ENCODE measurements at places on chromosomes 3 and 15. TPM values are rescaled to one million over a fixed set of nuclear protein-coding genes. Genes with fewer than 3 reads are reported as not detected.

Gene CPNE9
- not detected for total RNA-seq

Gene GOLGA8G
- total RNA-seq = not detected

Gene SPINT1
- 1.2 TPM for total RNA-seq

Gene CD200R1
- not detected for total RNA-seq

Gene ACTRT3
- total RNA-seq = 6.2 TPM

Gene SNRPN
- total RNA-seq = 221 TPM

Gene COX17
- 20.1 TPM for total RNA-seq

Gene PAQR5
- total RNA-seq = under 0.01 TPM

Gene C3orf22
- total RNA-seq = not detected

Gene TMEM207
- total RNA-seq = not detected

Gene KCNAB1
- total RNA-seq = 2.0 TPM

Gene AMOTL2
- total RNA-seq = 119 TPM

Gene UBE2Q2
- total RNA-seq = 41.9 TPM

Gene ZNF860
- total RNA-seq = 0.61 TPM

Gene RASGRP1
- total RNA-seq = under 0.01 TPM

Gene ATP13A5
- total RNA-seq = not detected

Gene ARHGEF26
- total RNA-seq = 0.97 TPM

Gene MAP1A
- 0.65 TPM for total RNA-seq

Gene GABRB3
- 0.32 TPM for total RNA-seq

All from epithelial cell of umbilical artery (primary cell).